ENCODE measurements at places on chromosomes 6 and 20.

- DNase-seq, result no peak
These were observed 9.3 kb upstream of the JPH2 start for GRCh38 chr20:44196271-44196670.

DNA sequence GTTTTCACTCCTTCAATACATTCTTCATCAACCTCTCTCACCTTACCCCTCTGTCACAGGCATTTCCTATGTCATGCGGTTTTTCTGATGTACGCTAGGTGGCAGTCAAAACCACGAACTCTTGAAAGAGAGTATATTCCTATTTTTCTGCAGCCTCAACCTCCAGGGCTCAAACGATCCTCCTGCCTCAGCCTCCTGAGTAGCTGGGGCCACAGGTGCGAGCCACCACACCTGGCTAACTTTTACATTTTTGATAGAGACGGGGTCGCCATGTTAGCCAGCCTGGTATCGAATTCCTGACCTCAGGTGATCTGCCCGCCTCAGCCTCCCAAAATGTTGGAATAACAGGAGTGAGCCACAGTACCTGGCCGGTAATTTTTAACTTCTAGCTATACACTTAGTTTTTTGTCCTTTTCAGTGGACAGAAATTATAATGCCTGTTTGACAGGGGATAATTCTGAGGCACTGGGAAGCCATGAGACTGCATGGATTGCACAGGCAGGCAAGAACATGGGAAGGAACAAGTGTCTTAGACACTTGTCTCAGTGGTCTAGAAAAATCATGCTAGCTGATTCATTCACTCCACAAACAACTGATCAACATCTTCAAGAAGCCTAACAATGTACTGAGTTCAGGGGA is 22.5 kb upstream of the HFE start:
- no peak for DNase-seq

DNA sequence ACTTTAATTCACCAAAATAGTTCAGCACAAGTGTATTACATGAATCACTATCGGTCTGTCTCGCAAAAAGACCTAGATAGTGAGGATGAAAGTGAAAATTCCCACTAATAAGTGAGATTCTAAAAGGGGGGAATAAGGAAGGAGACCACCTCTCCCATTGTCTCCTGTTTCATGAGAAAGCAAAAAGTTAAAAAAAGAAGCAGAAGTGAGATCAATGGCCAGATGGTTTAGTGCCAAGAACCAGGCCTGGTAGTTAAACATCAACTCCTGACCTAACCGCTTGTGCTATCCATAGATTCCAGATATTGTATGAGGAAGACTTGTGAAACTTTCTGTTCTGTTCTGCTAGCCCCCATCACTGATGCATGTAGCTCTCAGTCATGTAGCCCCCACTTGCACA is 293.0 kb downstream of the RNGTT start:
- no peak for DNase-seq

DNA sequence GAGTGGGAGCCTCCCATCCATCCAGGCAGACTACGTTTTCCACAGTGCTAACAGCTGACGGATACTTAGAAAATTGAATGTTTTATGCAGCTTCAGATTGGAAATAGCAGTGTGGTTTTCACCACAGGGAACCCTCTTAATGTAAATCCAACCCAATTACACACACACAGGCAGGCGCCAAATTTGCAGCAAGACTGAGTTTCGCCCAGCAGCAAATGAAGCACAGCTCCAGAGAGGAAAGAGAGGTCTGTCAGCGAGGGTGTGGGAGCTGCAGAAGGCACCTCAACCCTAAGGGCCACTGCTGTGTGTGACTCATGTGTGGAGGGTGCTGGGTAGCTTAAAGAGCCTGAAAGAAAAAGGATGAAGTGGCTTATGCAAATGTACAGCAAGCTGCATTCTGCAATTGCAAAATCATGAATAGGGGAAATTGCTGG is 365.7 kb downstream of the MAFB start:
- no peak for DNase-seq

- DNase-seq, result no peak
These were observed 569.9 kb downstream of the BCKDHB start for GRCh38 chr6:80676386-80676785.

DNA sequence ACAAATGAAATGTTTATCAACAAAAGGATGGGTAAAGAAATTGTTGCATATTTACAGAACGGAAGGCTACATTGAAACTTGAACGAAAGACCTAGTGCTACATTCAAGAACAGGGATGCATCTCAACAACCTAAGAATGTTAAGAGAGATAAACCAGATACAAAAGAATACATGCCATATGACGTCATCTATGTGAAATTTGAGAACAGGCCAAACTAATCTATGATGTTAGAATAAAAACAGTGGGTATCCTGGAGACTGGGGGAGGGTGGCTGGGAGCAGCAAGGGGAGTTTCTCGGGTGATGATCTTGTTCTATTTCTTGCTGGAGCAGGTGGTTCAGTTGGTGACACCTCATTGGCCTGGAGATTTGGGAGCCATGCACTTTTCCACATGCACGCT is 81.5 kb downstream of the SULF2 start:
- no peak for DNase-seq

GRCh38 chr20:51467956-51468626 is 74.4 kb downstream of the NFATC2 start:
- DNase-seq, result no peak

DNA sequence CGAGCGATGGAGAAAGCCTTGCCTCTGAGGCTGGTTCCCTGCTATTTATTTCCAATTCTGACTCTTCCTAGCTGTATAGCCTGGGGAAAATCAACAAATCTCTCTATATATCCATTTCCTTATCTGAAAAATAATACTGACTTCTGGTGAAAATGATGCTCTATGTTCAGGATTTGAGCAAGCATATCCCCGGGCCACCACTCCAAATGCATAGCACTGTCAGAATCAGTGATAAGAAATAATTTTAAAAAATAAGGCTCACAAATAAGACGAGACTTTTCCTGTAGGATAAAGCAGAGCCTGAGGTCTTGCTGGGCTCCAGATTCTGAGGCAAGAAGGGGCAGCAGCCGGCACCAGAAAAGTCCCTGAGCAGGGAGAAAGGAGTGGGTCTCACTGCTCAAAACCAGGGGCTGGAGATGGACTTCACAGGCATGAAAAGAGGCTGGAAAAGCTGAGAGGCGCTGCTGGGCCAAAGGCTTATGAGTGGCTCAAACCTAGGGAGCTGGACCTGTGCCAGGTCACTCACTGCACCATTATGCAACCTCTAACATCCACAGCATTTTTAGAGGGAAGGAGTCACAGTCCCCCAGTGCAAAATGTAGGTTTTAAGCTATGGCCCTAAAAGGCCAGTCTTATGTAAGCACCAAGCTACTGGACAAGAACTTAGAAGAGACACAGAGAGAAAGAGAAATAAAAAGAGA is 48.1 kb upstream of the SLC17A4 start:
- DNase-seq, result no peak

GRCh38 chr6:64685401-64685800 is 1021.6 kb downstream of the EYS start:
- no peak for DNase-seq

DNA sequence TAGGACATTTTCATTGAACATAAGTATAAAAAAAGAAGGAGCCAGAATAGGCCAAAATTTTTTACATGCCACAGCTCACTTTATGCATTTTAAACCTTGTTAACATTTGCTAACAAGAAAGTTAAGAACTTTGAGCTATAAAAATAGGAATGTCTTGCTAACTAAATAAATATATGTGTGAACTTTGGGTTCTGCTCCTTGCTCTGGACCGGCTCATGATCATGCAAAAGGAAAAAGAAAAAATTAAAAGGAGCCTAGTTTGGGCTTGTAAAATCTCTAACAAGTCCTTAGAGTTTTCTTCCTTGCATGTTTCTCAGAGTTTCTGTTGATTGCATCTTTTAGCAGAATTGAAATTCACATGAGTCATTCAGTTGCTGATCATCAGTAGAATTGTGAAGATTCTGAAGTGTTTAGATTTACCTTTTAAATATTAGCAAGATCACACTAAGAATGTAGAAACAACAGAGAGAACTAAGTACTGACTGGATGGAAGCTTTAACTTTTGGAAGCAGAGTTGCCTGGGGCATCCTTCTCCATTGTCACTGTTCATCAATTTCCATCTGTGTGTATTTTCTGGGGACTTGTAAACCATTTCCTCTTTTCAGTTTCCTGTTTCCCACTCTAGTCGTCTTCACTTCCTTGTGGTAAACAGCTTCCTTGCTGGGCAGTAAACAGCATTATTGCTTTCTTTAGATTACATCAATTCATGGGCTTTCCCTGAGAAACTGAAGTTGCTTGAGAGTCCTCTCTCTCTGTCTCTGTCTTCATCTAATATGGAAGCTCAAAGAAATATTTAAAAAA is 458.4 kb upstream of the BTBD3 start:
- DNase-seq, result no peak

DNA sequence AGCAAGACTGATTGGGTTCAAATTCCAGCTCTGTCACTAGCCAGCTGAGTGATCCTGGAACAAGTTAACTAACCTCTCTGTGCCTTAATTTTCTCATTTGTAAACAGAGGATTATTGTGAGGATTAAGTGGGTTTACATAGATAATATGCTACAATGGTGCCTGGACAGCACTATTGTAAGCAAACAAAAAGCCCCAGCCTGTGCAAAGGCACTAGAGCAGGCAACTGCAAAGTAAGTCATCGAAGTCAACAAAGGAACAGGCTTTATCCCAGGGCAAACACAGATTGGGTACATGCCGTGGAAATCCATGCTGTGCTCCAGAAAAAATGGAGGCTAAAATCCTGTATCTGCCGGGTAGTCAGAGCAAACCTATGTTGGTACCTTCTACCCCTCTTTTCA is 43.2 kb upstream of the CTNNBL1 start:
- no peak for DNase-seq

- DNase-seq, result no peak
These were observed 186.1 kb downstream of the ADAT2 start for GRCh38 chr6:143264379-143264778.

DNA sequence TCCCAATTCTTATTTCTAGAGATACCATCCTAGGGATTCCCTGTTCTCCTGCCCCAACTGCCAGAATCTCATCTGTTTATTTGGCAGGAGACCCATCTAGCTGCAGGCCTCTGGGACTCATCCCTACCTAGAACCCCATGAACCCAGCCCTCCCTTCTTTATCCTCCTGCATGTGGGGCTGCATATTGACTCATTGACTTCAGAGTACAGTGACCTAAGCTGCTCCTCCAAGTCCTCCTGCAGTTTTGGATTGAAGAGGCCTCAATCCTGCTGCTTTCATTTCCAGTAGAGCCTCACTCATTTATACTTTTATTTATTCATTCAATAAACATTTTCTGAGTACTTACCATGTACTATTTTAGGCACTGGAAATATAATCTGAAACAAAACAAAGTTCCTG is 11.6 kb downstream of the TMEM200A start:
- DNase-seq, result no peak

- no peak for DNase-seq
These were observed 73.2 kb upstream of the GATA5 start for GRCh38 chr20:62549029-62549428.

DNA sequence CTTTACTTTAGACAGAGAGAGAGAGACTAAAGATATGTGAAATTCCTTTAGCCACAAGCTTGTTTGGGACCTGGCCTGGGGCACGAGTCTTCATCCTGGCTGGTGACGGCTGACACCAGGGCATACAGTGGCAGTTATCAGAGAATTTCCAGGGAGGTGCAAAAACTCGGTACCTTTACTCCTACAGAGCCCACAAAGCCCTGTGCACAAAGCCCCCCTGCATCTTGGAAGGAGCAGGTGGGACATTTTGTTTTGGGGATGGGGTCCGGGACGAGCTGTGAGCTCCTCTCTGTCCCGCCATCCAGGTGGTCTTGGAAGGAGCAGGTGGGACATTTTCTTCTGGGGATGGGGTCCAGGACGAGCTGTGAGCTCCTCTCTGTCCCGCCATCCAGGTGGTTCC is 28.9 kb downstream of the RPP40 start:
- DNase-seq, result no peak

- DNase-seq, result no peak
These were observed 386.8 kb upstream of the JAG1 start for GRCh38 chr20:11060423-11061185.

DNA sequence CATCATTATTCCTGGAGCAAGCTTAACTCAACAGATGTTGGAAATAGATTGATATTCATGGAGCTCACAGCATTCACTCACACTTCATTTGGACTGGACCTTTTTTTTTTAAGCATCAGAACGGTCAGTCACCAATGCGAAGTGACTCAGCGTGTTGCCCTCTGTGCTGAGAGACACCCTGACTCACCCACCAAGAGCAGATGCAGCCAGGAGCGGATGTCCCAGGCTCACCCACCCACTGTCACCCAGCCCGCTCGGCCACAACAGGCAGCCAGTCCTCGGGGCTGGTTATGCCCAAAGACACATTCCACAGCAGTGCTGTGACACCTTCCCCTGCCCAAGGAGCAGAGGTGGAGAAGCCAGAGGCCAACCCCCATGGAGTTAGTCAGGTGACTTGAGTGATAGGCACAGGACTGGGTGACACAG is 15.7 kb downstream of the RNASET2 start:
- DNase-seq, result no peak

GRCh38 chr20:60201198-60201835 is 243.1 kb downstream of the CDH26 start:
- no peak for DNase-seq

DNA sequence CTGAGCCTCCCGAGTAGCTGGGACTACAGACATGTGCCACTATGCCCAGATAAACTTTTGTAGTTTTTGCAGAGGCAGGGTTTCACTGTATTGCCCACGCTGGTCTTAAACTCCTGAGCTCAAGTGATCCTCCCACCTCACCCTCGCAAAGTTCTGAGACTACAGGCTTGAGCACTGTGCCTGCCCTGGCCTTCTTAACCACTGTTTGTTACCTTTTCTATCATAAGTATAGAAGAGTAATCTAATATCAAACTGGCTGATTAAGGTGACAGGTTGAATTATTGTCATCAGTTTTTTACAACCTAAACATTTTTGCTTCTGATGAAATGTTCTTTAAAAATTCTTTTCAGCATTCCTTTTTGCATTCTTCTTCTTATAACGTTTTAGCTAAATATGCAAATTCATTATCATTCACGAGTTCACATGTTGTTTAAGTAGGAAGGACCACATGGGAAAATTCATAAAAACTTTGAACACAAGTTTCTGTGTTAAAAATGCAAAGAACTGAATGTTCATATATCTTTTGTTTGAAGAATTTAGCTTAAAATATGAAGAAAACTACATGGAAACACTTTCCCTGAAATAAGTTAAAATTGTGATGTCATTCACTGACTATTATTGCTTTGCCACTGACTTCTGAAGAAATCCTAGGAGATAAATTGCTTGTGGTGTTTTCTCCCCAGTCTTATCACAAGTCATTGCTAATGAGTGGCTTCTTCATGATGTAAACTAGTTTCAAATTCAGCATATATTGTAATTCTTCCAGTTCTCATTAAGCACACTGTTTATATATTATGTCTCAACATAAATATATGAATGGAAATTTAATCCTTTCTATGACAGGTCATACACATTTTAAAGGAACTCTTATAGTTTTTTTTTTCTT is 106.7 kb downstream of the ADGRB3 start:
- no peak for DNase-seq

- DNase-seq, result no peak
These were observed 48.7 kb downstream of the ANKRD6 start for GRCh38 chr6:89481695-89482094.
